ENCODE measurements at places on chromosomes 7 and 10.
A peak's percentile ranks its signal among the peaks of the same experiment; 100 is the strongest.

DNA sequence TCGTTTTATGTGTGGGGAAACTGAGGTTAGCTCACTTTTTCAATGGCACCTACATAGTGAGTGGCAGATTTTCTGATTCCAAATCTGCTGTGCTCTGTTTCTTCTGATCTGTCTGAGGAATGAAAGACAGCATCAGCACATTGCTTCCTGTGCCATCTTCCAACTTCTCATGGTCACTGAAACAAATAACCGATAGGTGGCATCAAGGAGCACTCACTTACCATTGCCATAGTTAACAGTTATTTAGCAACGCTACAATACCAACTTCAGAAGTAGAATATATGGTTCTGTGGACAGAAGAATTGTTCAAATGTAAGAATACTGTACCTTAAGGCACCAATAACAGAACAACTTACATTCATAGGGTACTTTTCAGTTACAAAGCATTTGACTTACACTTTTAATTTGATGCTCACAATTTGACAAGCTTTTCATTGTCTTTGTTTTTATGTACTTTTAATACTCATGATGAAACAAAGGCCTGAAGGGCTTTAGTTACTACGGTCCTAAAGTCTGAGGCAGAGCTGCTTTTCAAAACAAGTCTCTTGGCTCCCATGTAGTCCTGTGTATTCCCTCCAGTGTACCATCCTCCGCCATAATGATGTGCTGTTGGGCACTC is 228.9 kb upstream of the TCF7L2 start:
- no peak for DNase-seq

- DNase-seq = no peak
Measured at GRCh38 chr7:44883961-44884620, 1.2 kb downstream of the PURB start.

- DNase-seq = no peak
Measured at GRCh38 chr7:24920451-24921361, 59.3 kb downstream of the OSBPL3 start.

GRCh38 chr7:66076462-66077329 is 1.1 kb downstream of the ASL start:
- DNase-seq = no peak

- DNase-seq = no peak
Measured at GRCh38 chr7:4661871-4662270, 20.2 kb upstream of the FOXK1 start.

DNA sequence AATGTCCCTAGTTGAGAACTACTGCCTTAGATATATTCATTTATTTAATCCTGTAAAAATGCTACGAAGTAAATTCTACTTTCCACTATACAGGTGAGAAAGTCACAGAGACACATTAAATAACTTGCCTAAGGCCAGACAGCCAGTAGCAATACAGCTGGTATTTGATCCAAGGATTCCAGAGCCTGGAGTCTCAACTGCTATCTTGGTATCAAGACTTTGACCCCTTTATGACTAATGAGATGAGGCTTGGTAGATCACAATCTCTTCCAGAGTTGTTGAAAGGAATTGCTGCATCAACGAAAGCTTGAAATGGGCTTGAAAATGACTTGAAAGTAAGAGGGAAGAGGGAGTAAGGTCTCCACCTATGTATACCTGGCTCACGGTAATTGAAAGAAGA is 83.3 kb downstream of the ORC5 start:
- no peak for DNase-seq

DNA sequence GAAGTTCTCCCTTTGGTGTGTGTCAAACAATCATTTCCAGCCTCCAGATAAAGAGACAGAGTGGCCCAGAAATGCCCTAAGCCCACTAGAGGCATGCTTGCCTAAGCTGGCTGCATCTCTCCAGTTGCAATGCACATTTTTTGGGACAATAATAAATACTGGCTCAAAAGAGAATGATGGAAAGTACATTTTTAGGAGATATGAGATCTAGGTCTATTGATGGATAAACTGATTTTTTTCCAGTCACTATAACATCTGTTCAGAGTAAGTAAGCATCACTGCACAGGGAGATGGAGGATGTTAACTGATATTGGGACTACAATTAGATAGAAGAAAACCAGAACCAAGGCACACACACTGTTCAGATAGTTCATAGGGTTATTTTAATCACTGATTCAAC is 553.0 kb downstream of the GRM8 start:
- no peak for DNase-seq

- no peak for DNase-seq
Measured at GRCh38 chr10:131946321-131946751, 35.4 kb downstream of the BNIP3 start.

- DNase-seq = peak; percentile 68
Measured at GRCh38 chr7:33932832-33933468, 27.6 kb downstream of the BMPER start.

- no peak for DNase-seq
Measured at GRCh38 chr10:81426722-81427121, 448.3 kb upstream of the NRG3 start.

- no peak for DNase-seq
Measured at GRCh38 chr7:98836811-98837629, 32.8 kb downstream of the TMEM130 start.

GRCh38 chr7:35691827-35692307 is 3.1 kb downstream of the HERPUD2 start:
- DNase-seq = no peak

- no peak for DNase-seq
Measured at GRCh38 chr10:30917067-30917466, 114.6 kb downstream of the ZNF438 start.

DNA sequence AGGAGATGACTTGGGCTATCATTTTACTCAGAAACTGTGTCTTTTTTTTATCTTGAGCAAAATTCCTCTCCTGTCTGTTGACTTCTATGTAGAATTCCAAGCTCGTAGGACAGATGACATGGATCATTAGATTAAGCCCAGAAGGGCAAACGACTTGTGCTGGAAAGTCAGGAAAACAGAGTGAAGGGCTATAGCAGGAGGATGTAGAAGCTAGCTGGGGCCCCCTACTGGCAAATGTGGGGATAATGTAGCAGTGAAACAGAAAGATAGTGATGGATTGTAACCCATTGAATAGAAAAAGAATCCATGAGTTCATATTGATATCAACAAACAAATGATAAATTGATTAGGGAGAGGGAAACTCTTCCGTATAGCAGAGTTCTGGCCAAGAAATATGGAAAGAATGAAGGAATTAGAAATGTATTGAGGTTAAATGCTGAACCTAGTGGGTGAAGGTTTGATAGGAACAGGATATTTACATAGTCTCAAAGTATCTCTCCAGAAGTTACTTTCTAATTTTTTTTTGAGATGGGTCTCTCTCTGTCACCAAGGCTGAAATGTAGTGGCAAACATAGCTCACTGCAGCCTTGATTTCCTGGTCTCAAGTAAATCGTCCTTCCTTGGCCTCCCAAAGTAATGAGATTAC is 103.6 kb downstream of the LYZL1 start:
- no peak for DNase-seq

DNA sequence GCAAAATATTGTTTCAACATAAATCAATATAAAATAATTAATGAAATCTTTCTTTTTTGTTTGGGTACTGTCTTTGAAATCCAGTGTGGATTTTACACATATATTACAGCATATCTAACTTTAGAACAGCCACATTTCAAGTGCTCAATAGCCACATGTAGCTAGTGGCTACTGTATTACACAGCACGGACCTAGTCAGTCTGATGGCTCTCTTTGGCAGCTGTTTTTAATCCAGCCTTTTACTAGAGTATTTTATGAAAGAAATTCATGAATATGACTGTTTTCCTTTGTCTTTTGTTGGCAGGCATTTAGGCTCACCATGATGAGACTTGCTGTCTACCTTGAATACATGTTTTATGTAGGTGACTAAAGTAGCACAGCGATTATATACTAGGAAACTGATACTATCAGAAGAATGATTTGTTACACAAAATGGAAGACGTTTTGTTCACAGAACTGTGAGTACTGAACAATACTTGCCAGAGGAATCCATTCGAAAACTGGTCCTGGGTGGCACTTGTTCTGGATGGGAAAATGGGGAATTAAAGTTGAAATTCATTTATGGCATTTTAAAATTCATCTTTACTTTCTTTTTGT is 386.7 kb downstream of the PHTF2 start:
- DNase-seq = no peak

Data from right renal cortex interstitium (tissue), 3 donors.